ENCODE measurements at places on chromosomes 12 and 14. TPM values are rescaled to one million over a fixed set of nuclear protein-coding genes. Genes with fewer than 3 reads are reported as not detected.

GRCh38 chr12:119644930-119645329 is 23.0 kb upstream of the PRKAB1 start:
- peak; percentile 30 for DNase-seq

GRCh38 chr14:38254571-38255407 is 1.1 kb downstream of the CLEC14A start:
- peak; percentile 26 for DNase-seq

Gene FGD4
- total RNA-seq = 54.9 TPM

DNA sequence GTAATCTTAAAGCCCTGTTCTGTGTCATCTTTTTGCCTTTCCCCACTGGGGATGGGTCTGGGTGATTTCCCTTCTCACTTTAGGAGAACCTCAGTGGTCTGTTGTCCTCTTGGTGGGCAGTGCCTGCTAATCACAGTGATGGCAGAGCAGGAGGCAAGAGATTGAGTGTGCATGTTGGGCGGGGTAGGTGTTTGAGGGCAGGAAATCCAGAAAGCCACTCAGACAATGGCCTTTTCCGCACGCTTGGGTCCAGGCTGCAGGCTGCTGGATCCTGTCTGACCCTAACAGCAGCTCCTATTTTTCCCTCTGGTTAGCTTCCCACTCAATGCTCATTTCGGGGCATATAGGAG is 13.7 kb upstream of the ITGA5 start:
- DNase-seq = no peak

DNA sequence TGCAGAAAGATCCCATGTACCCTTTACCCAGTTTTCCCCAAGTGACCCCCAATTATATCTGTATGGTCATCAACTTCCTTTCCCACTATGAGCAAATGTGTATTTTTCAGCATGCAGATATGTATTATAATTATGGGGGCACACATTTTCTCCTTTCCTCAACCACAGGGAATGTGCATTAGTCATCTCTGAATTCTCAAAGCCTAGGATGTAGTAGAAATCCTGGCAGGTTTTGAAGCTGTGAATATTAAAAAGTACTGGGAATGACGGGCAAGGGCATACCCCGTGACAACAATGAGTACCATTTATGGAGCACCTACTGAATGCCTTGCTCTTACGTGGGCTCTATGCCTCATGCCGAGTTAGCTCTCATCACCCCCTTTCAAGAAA is 71.5 kb downstream of the VWF start:
- DNase-seq = no peak

Gene PLEKHH1
- 4.3 TPM for total RNA-seq

Gene SMCO3
- total RNA-seq = 0.51 TPM

GRCh38 chr12:4135919-4136605 is 137.5 kb upstream of the CCND2 start:
- DNase-seq = peak; percentile 89

GRCh38 chr12:117060929-117061305 is 38.3 kb downstream of the TESC start:
- DNase-seq = no peak

DNA sequence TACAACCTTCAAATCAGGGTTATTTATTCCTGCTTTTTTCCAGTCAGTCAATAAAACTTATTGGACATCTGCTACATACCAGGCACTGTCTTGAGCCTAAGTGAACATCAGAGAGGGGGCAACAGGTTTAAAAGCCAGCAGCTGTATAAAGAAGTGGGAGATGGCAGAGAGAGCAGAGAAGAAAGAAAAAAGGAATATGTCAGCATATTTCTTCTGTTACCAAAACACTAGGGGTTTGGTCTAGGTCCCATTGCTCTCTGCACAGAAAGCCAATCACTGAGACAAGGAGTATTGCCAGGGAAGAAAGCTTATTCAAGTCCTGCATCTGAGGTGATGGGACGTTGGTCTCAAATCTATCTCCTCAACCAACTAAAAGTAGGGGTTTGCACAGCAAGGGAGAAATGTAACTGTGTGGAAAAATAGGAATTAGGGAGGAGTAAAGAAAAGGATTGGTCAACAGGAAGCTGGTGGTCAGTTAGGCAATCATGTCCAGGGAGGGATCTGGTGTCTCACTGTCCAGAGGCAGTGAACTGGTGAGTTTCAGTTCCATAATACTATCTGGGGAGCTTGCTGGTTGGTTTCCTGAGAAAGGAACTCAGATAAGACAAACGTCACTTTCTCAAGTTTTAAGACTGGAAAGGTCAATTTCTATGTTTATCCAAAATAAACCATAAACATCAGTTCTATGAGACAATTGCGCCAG is 107.5 kb downstream of the PHLDA1 start:
- DNase-seq = no peak

DNA sequence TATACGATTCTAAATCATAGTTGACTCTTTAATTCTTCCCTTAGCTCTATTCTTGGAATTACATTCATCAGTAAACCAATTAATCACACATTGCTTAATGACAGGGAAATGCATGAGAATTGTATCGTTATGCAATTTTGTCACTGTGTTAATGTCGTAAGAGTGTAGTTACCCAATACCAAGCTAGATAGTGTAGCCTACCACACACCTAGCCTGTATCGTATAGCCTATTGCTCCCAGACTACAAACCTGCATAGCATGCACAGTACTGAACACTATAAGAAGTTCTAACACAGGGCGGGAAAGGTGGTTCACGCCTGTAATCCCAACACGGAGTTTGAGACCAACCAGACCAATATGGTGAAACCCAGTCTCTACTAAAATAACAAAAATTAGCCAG is 24.7 kb downstream of the HNRNPC start:
- DNase-seq = no peak

DNA sequence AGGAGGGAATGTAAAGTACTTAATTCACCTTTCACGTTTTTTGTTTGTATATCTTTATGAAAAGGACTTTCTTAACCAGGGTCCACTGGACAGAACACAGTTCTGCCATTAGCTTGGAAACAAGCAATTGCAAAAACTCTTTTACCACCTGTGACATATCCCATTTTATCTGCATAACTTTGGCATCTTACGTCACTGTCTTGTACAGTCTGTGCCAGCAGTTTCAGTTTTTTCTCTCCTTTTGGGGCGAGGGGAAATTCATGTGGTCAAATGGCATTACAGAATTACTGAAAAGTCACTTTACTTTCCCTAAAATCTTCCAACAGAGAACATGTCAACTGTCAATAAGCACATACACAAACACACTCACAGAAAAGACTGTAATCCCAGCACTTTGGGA is 43.7 kb upstream of the SELPLG start:
- DNase-seq = no peak

GRCh38 chr12:26786865-26787514 is 46.0 kb downstream of the ITPR2 start:
- DNase-seq = no peak

GRCh38 chr14:61535032-61535431 is 160.3 kb upstream of the HIF1A start:
- no peak for DNase-seq

- DNase-seq = no peak
Measured at GRCh38 chr12:116773276-116773731, 35.2 kb downstream of the RNFT2 start.

GRCh38 chr12:43332977-43333640 is 218.9 kb downstream of the ADAMTS20 start:
- DNase-seq = peak; percentile 28

Gene TMTC3
- total RNA-seq = 37.1 TPM

DNA sequence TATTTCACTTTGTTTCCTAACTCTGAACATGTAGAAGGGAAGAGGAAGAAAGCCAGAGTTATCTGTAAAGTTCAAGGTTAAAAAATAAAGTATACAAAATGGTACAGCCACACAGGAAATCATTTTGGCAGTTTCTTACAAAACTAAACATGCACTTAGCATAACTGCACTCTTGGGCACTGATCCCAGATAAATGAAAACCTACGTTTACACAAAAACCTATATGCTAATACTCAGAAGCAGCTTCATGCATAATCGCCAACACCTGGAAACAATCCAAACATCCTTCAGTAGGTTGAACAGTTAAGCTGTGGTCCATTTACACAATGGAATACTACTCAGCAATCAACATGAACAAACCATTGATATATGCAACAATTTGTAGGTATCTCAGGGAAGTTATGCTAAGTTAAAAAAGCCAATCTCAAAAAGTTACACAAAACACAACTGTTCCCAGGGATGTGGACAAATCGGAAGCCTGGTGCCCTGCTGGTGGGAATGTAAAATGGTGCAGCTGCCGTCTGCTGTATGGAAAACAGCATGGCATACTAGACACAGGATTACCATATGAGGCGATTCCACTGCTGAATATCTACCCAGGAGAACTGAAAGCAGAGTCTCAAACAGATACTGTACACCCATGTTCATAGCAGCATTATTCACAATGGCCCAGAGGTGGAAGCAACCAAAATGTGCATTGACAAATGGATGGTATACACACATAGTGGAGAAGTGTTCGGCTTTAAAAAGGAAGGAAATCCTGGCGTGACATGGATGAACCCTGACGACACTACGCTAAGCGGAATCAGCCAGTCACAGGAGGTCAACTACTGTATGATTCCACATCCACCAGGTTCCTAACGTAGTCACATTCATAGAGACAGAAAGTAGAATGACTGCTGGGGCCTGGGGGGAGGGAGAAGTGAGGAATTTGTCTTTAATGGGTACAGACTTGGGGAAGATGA is 37.7 kb downstream of the NRDE2 start:
- DNase-seq = no peak

DNA sequence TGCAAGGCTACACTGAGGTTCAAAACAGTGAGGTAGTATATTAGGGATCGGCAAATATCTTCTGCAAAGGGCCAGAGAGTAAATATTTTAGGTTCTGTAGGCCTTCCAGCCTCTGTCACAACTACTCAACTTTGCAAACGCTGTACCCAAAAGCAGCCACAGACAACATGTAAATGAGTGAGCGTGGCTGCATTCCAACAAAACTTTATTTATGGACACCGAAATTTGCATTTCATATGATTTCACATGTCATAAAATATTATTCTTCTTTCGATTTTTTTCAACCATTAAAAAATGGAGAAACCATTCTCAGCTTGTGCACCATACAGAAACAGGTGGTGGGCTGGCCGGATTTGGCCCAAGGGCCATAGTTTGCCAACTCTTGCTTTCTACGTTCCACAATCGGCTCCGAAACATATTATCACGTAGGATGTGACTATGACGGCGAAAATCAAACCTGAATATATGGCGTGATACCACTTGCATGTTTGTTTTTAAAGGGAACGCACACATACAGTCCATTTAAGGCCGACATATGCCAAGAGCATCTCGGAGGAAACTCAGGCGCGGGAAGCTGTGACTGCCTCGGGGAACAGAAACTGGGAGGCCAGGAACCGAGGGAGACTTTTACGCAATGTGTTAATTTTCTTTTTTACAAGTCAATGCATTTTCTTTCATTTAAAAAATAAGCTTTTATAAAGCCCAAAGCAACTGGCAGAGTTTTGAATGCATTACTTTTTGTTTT is 7.1 kb downstream of the NCOR2 start:
- no peak for DNase-seq

- no peak for DNase-seq
Measured at GRCh38 chr12:117298191-117298590, 63.2 kb downstream of the NOS1 start.

- no peak for DNase-seq
Measured at GRCh38 chr12:75477137-75477536, 3.4 kb upstream of the GLIPR1 start.

Gene CLEC6A
- not detected for total RNA-seq

DNA sequence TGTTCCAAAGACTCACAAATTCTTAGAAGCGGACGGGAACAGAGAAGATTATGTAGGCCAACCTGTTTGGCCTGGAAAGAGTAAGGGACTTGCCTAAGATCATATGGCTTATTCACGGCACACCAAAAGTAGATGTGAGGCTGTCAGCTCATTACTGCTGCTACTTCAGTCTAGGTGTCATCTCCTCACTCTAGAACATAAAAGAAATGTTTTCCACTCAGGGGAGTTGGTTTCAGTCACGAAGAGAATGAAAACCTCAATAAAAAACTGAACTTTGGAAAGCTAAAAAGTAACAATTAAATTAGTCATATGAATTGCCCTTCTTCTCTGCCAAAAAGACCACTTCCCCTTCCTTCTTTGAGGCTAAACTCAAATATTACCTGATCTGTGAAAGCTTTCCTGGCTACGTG is 658 bp upstream of the CEP128 start:
- DNase-seq = no peak

GRCh38 chr12:109932878-109933503 is 32.9 kb downstream of the TCHP start:
- peak; percentile 74 for DNase-seq

DNA sequence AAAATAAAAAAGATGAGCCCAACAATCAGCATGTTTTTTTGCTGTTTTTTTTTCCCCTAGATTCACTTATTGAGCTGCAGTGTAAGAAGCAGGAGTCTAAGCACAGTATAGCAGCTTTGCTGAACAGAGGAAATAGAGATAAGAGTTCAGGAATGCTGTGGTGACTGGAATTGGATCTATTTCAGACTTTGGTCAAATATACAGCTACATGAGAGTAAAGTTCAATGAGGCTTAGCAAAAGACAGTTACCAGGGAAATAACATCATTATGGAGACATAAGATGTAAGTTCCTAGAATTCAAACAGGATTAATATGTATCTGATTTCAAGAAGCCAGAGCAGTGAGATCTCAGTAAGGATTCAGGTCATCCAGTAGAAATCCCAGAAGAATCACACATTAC is 613.0 kb downstream of the RPS29 start:
- DNase-seq = no peak

GRCh38 chr12:52370926-52371608 is 3.8 kb upstream of the KRT85 start:
- DNase-seq = peak; percentile 93

DNA sequence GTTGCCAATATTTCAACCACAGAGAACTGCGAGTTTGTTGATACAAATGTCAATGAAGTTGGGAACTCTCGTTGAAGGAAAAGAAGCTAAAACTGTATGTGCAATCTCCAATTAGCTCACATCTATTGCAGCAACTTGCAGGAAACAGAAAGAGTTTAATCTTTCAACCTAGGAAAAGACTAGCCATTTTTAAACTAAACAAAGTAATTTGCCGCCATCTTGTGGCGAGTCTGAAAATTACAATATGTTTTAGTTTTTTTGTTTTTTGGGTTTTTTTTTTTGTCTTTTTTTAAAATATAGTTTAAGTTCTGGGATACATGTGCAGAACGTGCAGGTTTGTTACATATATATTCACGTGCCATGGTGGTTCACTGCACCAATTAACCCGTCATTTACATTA is 131.2 kb upstream of the FOXG1 start:
- peak; percentile 75 for DNase-seq

Gene MYH6
- 3.3 TPM for total RNA-seq

GRCh38 chr12:10331642-10332239 is 24.1 kb downstream of the KLRD1 start:
- DNase-seq = peak; percentile 68

- DNase-seq = peak; percentile 69
Measured at GRCh38 chr14:37150414-37150813, 22.0 kb downstream of the SLC25A21 start.
